Effector memory CD8-positive, alpha-beta T cell (primary cell): ENCODE measurements at places on chromosomes 4 and X.

DNA sequence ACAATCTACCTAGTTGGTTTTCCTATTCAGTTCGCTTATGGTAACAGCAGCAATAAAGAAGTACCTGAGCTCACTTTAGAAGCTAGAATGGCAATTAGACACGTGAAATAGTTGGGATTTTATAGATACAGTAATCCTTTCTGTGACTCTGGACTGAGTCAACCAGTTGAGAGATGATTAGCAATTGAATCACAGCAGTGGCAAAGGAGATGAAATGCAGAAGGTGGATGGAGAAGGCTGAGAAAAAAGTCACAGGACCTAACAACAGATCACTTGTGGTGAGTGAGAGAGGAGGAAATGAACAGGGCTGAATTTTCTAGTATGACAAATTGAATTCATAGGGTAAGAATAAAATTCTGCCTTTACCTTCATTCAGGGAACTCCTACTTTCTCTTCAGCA lies 197.1 kb upstream of the MAGEB18 start:
- no peak for DNase-seq

DNA sequence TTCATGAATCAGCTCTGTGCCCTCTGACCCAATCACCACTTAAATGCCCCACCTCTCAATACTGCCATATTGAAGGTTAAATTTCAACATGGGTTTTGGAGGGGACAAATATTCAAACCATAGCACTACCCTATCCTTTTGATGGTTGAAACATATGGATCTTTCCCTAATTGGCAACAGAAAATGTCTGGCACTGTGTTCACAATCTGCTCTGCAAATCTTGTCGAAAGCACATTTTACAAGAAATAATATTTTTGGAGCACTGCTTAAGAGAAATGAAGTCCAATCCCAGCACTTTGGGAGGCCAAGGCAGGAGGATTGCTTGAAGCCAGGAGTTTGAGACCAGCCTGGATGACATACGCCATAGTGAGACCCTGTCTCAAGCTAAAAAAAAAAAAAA lies 130.6 kb upstream of the FAM9C start:
- no peak for DNase-seq

DNA sequence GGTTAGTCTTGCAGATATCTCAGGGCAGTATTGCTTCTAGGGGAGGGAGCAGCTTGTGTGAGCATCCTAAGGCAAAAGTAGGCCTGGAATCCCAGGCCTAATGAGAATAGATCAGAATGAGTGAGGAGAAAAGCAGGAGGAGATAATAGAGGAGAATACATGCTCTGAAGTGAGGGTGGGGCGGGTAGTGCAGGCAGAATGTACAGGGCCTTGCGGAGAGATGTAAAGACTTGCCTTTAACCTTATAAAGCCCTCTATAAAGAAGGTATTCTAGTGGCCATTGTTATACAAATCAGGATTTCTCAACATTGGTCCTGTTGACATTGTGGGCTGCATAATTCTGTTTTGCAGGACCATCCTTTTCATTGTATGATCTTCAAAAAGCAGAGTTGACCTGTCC lies 855.3 kb downstream of the PCDH7 start:
- DNase-seq, result no peak

GRCh38 chr4:41145571-41146078 lies 68.7 kb downstream of the APBB2 start:
- DNase-seq, result no peak

- no peak for DNase-seq
These were observed 63.2 kb downstream of the PHEX start for GRCh38 chrX:22095286-22095685.

DNA sequence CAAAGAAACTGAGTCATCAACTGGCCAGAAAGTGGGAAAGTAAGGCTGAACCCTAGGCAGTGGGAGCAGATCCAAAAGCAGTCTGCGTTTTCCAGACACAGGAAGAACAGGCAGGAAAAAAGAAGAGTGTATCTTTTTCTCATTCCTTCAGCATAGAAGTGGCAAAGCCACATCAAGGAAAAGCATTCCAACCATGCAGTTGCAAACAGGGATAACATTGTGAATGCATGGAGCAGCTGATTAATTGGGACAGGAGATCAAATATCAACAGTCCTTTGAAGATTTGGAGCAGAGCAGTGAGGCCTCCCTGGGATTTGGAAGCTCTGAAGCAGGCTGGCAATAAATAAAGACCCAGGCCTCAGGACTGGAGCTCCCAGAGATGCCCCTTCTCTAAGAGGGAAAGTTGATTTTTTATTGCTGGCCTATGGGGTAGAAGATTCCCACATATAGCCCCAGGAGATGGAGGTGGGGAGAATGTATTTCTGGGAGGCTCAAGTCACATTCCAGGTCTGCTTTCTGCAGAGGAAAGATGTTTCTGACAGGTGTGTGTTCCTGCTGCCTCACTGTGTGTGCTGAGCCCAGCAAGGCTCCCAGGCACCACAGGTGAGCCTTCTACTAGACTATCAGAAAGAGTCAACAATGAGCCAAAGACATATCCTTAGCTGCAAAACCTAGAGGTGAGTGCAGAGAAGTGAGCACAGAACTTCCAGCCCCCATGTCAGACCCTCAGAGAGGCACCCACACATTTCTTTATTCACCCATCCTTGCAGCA lies 222.5 kb downstream of the RAB28 start:
- no peak for DNase-seq

GRCh38 chr4:160414496-160414895 lies 1311.6 kb downstream of the RAPGEF2 start:
- DNase-seq, result no peak

DNA sequence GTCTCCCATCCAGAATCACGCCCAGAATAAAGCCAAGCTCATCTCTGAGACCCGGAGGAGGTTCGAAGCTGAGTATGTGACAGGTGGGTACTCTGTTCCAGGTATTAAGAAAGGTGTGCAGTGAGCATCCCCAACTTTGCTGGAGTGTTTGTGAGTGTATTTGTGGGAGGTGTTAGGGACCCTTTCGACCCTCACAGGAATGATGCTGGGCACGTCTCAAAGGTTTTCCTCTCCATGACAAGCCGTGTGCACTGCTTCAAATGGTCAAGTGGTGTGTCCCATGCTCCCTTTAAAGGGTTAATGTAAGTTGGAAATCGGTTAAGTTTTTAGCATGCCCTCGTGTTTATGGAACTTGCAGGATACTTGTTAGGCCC lies 442 bp downstream of the MOSPD2 start:
- DNase-seq, result no peak

GRCh38 chr4:185071236-185071811 lies 53.0 kb downstream of the HELT start:
- no peak for DNase-seq

GRCh38 chr4:42579903-42580302 lies 77.0 kb downstream of the ATP8A1 start:
- no peak for DNase-seq

DNA sequence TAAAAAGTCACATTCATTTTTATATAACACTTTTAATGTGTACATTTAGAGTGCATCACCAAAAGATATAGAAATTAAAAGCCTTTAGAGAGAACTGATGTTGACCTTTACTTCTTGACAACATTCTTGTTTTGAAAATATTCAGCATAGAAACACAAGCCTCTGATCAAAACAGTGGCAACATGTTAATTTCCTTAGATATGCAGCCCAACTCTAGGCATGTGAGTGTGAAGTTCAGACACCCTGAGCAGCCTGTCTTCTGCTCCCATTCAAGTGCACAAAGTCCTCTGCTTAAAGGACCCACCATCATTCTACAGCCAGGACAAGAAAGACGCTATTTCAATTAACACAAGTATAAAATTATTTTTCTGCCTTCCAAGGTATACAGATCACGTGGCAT lies 60.0 kb downstream of the PPP3CA start:
- DNase-seq, result no peak

- DNase-seq, result no peak
These were observed 243.5 kb upstream of the KCNIP4 start for GRCh38 chr4:22192084-22192511.

DNA sequence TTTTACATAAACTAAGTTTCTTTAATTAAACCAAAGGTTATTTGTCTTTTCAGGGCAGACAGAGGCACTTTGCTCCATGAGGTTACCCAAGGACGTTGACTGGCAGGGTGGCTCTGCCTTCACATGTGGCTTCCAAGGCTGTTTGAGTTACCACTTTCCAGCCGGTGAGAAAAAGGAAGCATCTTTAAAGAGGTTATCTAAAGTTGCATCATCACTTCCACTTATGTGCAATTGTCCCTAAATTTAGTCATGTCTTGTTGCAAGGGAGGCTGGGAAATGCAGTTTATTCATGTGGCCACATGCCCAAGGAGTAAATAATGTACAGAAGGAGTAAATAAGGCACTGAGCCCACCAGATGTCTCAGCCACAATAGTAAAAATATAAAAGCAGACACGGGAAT lies 29.0 kb upstream of the RAP1GDS1 start:
- no peak for DNase-seq

GRCh38 chr4:8171266-8171665 lies 12.7 kb upstream of the ABLIM2 start:
- DNase-seq, result no peak

DNA sequence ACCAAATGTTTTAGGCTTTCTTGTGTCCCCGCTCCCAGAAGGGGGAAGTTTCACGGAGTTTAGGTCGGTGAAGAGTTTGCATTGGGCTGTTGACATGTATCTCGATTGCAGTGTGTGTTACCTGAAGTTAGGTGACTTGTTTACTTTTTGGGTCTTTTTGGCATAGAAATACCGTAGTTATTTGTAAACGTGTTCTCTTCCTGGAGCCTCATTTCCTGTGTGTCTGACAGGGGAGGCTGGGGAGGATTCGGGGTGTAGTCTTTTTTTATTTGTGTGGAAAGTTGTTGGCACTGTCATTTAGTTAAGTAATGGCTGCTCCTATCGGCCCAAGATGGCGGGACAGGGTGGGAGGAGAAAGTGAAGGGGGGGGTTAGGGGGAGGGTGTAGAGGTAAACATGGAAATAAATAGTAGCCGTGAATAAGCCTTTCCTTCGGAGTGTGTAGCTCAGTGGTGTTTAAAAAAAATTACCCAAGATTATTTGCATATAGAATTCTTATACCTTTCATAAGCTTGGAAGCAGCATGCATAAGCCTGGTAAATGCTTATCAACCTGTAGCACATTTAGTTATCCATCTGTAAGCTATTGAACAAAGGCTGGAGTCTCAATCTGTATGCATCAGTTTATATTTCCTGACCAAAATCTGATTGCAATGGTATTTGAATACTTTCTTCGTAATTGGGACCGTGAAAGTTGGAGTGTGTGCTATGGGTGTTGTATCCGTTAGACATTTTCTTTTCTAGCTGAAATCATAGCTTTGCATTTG lies 1.6 kb downstream of the KDM6A start:
- no peak for DNase-seq

DNA sequence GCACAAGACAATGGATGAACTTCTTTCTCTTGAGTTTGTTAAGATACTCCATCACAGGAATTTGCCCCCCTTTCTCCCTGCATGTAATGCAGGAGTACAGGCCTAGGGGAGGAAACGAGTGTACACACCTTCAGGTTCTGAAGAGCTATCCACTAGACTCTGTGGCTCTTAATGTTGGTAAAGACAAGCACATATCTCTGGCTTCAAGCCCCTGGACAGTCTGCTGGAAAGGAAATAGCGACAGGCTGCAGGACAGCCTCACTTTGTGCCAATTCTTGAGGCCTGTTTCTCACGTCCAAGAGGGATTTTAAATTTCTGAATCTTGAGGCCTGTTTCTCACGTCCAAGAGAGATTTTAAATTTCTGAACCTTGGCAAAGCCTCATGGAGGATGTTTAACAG lies 87.1 kb downstream of the RLIM start:
- no peak for DNase-seq

- no peak for DNase-seq
These were observed 22.0 kb upstream of the ZCCHC4 start for GRCh38 chr4:25290490-25291067.

DNA sequence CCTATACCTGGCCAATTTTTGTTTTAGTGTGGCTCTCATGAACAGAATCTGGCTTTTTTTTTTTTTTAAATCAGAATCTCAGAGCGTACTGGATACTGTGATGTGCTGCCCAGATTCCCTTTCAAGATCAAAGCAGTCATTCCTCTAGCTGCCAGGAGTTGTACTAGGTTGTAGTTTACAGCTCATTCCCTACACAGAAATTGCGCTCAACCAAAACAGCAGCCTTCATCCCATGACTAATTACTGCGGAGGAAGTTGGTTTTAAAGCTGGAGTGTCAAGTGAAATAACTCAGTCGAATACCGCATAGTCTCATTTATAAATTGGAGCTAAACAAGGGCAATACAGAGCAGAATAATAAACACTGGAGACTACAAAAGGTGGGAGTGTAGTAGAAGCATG lies 12.2 kb upstream of the TMPRSS11B start:
- DNase-seq, result no peak

GRCh38 chrX:111052478-111052877 lies 43.5 kb upstream of the PAK3 start:
- DNase-seq, result no peak

DNA sequence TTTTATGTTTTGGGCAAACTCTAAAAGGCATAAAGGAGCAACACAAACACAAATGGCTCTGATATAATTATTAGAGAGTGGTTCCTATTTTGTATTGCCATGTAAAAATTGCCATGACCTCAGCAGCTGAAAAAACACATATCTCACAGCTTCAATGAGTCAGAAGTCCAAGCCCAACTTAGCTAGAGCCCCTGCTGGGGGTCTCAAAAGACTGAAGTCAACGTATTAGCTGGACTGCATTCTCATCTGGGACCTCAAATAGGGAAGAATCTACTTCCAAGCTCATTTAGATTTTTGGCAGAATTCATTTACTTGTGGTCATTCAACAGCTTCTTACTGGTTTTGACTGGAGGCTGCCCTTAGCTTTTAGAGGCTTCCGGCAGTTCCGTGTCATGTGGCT lies 47.4 kb downstream of the FREM3 start:
- no peak for DNase-seq

- no peak for DNase-seq
These were observed 98.2 kb downstream of the FRYL start for GRCh38 chr4:48681856-48682255.

DNA sequence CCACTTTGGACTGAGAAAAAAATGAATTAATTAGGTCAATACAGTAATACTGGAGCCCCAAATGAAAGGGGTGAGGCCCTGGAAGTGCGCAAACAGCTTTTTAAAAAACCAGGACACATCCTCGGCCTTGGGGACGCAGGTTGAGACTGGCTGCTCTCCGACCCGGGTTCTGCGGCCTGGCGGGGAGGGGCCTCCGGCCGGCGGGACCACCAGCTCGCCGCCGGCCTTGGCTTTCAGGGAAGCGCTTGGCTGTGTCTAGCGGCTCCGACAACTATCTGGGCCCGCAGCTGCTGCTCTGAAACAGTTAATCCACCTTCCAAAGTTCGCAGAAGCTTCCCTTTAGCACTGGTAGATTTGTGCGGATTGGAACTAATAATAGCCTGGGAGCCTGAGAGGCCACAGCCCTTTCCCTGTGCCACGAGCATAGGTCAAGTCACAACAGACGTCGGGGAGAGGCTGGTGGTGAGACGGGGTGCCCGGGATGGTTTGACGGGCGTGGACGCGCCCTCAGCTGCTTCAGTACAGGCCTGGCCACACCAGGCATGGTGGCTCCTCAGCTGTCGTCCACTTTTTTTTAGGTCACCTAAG lies 1.1 kb upstream of the SEL1L3 start:
- DNase-seq, result no peak

DNA sequence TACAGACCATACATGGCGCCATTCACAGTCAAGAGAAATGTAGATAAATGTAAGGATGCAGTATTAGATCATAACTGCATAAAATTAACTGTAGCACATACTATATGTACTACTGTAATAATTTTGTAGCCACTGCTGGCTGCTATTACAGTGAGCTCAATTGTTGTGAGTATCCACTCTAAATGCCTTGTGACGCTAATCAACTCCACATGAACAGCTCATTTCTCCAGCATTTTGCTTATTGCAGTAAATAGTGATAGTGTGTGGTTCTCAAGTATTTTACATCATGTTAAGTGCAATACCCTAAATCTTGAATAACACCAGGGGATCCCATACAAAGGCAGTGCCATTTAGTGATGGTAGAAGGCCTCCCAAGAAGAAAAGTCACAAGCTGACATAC lies 21.2 kb downstream of the FGFBP1 start:
- DNase-seq, result no peak
